Activated CD4-positive, alpha-beta T cell treated with anti-CD3 and anti-CD28 coated beads for 1 hour (primary cell): ENCODE measurements at places on chromosomes 7 and 10.

DNA sequence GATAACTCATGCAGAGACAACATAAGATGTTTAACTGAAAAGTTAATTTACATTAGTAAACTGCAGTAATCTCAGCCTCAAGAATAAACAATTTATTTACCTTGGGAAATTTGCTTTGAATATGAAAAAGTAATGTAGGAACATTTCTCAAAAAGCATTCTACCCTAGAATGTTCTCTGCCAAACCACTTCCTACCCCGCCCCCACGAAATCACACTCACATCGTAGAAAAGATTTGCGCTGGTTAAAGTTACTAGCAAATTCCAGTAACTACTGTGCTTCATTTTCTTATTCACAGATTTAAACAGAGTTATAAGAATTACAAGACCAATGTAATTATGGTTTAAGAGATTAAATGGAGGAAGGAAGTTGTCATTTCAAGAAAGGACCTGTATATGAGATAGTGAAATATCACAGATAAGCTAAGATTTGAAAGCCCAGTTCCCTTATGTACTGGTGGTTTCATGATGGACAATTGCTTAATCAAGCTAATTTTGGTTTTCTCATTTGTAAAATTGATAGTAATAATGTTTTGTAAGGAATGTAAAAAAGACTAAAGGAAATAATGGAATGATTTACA, 175.4 kb downstream of the GNAI1 start:
- DNase-seq = no peak

DNA sequence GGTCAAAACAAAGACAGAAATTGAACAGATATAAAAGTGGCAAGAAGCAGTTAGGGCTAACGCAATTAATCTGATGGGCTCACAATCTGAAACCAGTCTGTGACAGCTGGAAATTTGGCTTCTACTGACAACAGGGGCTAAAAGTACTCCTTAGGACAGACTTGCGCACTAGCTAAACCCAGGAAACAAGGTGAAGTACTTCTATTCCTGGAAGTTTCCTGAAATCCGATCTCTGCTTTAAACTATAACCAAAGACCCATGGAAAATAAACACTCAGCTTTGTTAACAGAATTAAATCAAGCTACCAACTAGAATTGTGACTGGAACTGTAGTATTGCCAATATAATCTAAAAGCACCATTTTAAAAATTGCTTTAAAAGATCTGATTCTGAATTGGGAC, 520.2 kb upstream of the ZWINT start:
- DNase-seq = no peak

DNA sequence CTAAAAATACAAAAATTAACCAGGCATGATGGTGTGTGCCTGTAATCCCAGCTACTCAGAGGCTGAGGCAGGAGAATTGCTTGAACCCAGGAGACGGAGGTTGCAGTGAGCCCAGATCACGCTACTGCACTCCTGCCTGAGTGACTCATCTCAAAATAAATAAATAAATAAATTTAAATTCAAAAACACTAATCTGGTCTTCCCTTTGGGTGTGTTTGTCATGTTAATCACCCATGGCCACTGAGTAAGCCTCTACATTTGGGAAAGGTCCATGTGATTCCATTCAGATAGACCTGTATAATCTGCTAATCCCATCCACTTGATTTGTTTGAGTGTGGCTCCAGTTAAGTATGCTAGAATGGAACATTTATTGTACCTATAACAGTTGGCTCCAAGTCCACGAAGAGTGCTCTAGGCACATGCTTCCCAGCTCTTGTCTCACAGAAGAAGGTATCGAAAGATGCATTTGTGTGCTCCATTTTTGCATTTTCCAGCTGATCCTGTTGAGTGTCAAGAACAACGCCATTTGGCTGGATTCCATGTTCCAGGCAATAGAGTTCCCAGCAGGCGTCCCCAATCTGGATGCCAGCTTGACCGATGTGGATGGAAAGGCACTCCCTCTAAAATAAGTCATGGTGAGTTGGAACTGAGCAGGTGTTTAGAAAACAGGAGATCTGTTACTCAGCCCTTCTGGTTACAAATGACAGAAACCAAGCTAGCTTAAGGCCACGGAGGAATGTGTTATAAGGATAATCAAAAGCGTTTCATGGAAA, 4.0 kb downstream of the TUBAL3 start:
- DNase-seq = no peak

DNA sequence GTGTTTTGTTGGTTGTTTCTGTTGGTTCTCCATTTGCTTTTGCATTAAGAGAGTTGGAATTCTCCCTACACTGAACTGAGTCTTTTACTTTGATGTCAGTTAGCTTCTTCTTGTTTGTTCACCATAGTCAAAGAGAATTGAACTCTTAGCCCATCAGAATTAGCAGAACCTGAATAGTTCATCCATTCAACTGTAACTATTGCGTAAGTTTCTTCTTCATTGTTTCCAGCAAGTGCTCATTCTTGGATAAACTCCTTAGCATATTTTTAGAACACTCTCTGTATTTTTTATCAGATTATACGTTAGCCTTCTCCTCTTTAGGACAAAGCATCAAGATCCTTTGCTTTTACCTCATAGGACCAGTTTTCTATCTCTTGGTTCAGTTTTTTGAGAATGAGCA, 128.4 kb upstream of the RAB11FIP2 start:
- no peak for DNase-seq

DNA sequence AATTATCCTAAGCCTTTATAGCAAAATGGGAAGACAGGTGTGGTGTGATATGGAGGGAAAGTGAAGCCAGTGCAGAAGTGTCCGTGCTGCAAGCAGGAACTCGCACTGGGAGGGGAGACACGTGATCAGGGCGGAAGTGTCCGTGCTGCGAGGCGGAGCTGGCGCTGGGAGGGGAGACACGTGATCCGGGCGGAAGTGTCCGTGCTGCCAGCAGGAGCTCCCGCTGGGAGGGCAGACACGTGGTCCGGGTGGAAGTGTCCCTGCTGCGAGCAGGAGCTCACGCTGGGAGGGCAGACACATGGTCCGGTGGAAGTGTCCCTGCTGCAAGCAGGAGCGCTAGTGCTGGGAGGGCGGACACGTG, 40.5 kb upstream of the PRKAR1B start:
- no peak for DNase-seq

DNA sequence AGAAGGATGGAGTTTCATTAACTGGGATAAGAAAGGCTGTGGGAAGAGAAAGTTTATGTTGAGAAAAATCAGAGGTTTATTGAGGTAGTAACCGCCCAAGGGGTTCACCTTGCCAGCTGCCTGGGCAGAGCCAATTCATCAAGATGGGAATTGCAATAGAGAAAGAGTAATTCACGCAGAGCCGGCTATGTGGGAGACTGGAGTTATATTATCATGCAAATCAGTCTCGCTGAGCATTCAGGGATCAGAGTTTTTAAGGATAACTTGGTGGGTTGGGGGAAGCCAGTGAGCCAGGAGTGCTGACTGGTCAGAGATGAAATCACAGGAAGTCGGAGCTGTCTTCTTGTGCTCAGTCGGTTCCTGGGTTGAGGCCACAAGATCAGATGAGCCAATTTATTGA, 70.6 kb downstream of the MALRD1 start:
- DNase-seq = no peak

- DNase-seq = no peak
Observed at GRCh38 chr10:132471484-132471883, 66.1 kb upstream of the INPP5A start.
